Calu3 (cell line): ENCODE measurements at places on chromosomes 7 and 10. TPM values are rescaled to one million over a fixed set of nuclear protein-coding genes. Genes with fewer than 3 reads are reported as not detected.

- peak; percentile 41 for DNase-seq
Observed at GRCh38 chr10:46227936-46228562, 58.7 kb upstream of the ANTXRL start.

KIAA1549 gene
- total RNA-seq = 7.2 and 10.4 TPM in 2 replicates

DNA sequence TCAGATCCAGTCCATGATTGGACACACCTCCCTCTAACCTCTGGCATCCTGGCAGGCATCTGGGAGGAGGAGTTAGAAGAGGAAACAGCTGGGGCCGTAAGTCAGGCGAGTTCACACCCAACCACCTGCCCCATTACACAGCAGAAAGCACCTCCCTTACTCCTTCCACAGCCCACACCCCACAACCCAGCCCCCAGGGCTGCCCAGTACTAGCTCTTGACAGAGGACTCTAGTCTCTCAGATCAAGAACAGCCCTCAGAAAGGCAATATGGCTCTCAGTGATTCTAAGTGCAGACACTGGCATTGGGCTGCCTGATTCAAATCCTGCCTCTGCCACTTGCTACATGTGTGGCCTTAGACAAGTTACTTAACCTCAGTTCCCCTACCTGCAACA is 34.1 kb downstream of the KCNMA1 start:
- no peak for DNase-seq

GPR85 gene
- not detected in 2 replicates for total RNA-seq
